Sigmoid colon (tissue), 7 donors: ENCODE measurements at places on chromosomes 3 and 15. TPM values are rescaled to one million over a fixed set of nuclear protein-coding genes. Genes with fewer than 3 reads are reported as not detected.

ECE2 gene
- total RNA-seq, result 2.3 TPM

CLRN1 gene
- not detected for total RNA-seq

RARB gene
- 8.3 TPM for total RNA-seq

GUCA1C gene
- total RNA-seq, result not detected

GREM1 gene
- total RNA-seq, result 16.4 TPM

SAMD7 gene
- not detected for total RNA-seq

HYKK gene
- 9.1 TPM for total RNA-seq

SNAPC5 gene
- 16.6 TPM for total RNA-seq

WDR5B gene
- 3.0 TPM for total RNA-seq

DNA sequence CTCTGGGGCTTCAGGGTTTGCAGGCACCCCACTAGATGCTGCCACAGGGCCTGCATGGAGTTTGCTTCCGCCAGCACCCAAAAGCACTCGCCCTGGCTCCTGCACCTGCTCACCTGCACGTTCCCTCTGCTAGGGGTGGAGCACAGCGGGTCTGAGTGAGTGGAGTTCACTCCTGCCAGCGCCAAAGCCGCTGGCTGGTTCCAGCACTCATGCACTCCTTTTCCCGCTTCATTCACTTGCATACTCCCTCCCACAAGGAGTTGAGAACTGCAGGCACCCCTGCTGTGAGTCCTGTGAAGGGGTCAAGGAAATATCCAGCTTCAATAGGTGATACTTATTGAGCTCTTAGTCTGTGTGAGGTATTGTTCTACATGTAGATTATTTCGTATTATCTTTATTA, 537.5 kb downstream of the NR2F2 start:
- DNase-seq, result no peak

- no peak for DNase-seq
These were observed 2.1 kb downstream of the RPP25 start for GRCh38 chr15:74954515-74954914.

- DNase-seq, result no peak
These were observed 42.1 kb downstream of the TERC start for GRCh38 chr3:169722724-169723123.

DNA sequence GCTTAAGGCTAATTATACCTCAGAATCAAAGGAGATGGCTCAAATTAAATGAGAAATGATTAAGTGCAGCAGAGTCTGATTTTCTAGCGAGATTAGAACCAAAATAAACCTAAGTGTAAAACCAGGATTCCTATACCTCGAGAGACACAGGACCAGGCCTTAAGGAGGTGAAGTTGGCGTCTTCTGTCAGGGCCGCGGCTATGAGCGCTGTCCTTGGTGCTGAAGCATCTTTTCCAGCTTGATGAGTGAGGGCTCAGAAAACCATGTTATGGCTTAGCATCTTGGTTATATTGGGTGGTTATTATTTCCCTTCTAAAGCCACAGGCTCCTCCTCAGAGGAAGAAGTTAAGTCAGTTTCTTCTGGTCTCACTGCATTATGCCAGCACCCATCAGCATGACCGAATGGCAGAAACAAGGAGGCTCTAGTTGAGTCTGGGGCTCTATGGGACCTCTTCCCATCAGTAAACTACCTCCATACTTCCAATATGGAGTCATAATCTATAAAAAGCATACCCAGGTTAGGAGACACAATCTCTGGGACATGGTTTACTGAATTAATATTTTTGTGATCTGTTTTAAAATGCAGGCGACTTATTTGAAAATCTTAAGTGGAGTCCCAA, 120.1 kb upstream of the NMNAT3 start:
- no peak for DNase-seq

DNA sequence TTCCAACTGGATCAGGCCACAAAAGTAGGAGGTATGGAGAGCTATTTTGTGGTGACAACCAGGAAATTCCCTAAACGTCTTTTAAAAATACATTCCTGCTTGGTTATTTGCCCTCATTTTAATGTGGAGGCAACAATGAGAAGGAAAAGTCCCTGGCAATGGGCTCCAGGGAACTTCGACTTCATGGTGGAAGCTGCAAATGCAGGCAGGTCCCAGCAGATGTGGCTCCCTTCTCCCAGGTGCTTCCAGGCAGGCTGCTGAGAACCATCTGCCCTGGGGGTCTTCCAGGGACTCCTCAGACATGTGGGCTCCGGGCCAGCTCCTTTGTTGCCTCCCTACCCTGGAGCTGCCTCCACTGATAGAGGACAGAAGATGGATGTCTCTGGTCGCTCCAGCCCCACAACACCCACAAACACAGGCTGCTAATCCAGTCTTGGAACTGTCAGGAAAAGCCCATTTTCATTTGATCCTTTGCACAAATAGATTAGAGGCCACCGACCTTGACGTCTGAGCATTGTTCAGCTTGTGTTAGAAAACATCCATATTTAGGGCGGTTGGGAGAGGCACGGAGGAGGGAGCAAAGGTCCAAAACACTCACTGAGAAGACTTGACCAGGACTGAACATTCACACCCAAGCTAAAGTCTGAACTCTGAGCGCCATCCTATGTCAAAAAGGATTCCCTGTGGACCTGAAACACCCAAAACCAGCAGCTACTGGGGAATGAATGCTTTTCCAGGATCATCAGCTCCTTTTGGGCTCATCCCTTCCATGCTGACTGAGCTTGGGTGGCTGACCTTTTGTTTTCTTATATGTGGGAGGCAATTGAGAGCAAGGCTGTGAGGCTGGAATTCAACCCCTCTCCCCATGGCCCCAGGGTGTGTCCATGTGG, 30.2 kb upstream of the SLCO2A1 start:
- DNase-seq, result no peak

DNA sequence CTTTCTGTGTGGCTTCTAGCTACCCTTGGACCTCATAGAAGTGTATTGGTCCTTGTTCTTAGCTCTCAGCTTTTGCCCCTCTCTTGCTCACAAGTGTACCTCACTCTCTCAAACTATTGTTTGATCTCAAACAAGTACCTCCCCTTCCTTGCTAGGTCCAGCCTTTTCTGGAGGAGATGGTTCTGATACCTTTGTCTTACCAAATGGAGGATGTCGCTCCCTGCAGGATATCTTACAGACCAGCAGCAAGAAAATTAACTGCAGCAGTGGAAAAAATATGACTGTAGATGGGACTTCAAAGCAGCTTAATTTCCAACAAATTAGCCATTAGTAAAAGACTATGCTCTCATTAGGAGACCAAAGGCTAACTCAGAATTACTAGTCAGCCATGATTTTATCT, 388.1 kb upstream of the ROBO2 start:
- DNase-seq, result no peak

DNA sequence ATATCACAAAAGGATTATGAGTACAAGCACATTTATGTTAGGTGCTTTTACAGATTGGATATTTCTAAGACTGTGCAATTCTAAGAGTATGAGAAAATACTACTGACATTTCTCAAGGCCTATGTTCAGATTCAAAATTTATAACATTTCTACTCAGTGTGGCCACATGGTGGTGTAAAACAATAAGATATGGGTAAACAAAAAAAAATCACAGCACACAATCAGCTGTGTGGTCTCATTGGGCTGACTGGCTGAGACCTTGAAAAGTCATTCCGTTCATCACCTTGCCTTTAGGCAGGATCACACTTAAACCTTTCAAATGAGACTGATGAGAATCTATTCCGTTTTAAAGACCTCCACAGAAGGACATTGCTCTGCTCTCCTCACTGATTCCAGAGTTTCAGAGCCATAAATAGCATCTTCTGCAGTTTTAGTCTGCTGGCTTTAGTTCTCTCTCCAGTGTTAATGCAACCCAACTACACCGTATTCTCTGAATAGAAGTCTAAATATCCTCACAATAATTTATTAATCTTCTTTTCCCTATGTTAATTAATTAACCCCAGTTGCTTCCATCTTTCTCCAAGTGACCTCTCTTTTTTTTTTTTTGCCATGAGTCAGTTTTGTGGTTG, 158.2 kb downstream of the SPATA16 start:
- no peak for DNase-seq

DNA sequence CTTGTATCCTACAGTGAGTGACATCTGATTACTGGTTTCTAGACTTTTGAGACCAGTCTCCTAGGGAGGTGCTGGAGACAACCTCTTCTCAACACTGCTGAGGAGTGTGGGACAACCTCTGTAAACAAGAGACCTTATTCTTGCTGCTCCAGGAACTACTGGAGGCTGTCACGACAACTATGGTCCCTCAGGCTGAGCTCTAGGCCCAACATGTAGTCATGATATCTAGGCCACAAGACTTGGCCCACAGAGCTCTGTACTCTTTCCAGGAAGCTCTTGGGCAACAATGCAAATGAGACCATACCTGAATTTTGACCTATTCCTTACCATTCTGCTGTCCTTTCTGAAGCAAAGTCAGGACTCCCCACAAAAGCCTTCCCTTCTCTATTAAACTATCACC, 24.3 kb upstream of the HEG1 start:
- no peak for DNase-seq

GRCh38 chr3:77038930-77039605, 831 bp upstream of the ROBO2 start:
- DNase-seq, result no peak

DNA sequence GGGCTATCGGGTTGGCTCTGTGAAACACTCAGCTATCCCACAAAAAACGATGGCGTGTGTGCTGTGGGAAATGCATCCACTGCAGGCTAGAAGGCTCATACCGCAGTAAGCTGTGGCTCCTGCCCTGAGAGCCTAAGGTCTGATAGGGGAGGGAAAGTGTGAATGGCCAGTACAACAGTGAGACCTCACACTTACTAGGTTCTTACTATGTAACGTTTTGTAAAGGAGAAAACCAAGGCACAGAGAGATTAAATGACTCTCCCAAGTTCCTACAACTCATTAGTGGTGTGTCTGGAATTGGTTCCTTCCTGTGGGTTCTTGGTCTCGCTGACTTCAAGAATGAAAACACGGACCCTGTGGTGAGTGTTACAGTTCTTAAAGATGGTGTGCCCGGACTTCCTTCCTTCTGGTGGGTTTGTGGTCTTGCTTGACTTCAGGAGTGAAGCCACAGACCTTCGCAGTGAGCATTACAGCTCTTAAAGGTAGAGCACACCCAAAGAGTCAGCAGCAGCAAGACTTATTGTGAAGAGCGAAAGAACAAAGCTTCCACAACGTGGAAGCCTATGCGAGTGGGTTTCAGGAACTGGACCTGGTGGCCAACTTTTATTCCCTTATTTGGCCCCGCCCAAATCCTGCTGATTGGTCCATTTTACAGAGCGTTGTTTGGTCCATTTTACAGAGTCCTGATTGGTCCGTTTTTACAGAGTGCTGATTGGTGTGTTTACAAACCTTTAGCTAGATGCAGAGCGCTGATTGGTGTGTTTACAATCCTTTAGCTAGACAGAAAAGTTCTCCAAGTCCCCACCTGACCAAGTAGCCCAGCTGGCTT, 161.7 kb downstream of the POLR2M start:
- no peak for DNase-seq

GRCh38 chr3:102979191-102979590, 544.4 kb downstream of the ZPLD1 start:
- no peak for DNase-seq

DNA sequence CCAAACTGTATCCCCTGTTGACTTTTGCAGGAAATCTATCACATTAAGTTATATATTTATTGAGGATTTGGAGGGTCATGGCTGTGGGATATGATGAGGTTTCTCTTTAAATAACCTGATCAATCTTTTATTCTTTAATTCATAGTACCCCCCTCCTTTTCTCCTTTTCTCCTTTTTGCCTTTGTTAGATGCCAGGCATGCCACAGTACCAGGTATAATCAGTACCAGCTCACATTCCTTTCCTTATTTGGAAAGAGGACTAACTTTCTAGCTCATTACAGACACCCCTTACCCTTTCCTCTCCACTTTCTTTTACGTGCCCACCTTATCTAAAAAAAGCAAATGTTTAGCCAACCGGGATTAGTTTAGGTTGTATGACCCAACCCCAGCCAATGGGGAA, 326.4 kb upstream of the NAALADL2 start:
- DNase-seq, result no peak

GRCh38 chr15:52136442-52136980, 23.9 kb upstream of the BCL2L10 start:
- no peak for DNase-seq

DNA sequence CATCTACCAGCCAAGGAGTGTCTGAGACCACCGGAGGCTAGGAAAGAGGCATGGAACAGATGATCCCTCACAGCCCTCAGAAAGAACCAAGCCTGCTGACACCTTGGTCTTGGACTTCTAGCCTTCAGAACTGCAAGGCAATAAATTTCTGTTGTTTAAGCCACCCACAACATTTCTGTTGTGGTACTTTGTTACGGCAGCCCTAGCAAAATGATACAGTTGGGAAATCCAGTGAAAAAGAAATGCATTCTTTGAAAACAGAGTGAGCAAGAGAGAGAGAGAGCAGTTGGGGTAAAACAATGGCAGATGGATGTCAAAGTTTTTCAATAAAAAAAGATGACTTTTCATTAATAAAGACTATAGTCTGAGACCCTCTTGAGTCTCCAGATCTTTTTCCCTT, 219.4 kb downstream of the NFKBIZ start:
- DNase-seq, result no peak

GRCh38 chr3:64837986-64838735, 150.4 kb upstream of the ADAMTS9 start:
- no peak for DNase-seq

DNA sequence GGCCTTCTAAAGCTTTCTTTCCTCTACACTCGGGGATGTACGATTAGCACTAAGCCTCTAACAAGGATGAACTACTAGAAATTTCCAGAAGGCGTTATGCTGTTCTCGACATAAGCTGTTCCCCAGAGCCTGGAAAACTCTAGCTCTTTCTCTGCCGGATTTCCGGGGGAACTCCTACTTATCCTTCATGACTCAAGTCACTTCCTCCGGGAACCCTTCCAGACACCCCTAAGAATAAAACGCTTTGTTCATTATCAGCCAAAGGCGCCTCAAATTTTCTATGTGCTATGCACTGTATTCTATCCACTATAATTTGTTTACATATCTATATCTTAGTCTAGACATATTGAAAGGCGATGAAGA, 455 bp upstream of the SNAP23 start:
- peak; percentile 74 for DNase-seq

DNA sequence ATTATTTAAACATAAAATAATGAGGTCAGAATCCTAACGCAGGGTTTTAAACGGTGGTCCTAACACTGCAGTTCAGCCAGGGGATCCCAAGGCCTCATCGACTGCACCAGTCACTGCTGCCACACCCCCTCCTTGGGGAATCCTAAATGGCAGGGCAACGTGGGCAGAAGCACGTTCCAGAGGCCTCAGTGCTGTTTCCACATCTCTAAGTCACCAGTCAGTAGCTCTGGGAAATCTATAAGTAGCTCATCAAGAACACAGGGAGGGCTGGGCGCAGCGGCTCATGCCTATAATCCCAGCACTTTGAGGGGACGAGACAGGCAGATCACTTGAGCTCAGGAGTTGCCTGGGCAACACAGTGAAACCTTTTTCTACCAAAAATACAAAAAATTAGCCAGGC, 47.5 kb downstream of the PRTG start:
- no peak for DNase-seq
